Activated CD8-positive, alpha-beta memory T cell treated with anti-CD3 and anti-CD28 coated beads for 1 hour (primary cell): ENCODE measurements at places on chromosomes 1 and 21.

GRCh38 chr1:196410768-196411167 is 197.5 kb downstream of the KCNT2 start:
- no peak for DNase-seq

DNA sequence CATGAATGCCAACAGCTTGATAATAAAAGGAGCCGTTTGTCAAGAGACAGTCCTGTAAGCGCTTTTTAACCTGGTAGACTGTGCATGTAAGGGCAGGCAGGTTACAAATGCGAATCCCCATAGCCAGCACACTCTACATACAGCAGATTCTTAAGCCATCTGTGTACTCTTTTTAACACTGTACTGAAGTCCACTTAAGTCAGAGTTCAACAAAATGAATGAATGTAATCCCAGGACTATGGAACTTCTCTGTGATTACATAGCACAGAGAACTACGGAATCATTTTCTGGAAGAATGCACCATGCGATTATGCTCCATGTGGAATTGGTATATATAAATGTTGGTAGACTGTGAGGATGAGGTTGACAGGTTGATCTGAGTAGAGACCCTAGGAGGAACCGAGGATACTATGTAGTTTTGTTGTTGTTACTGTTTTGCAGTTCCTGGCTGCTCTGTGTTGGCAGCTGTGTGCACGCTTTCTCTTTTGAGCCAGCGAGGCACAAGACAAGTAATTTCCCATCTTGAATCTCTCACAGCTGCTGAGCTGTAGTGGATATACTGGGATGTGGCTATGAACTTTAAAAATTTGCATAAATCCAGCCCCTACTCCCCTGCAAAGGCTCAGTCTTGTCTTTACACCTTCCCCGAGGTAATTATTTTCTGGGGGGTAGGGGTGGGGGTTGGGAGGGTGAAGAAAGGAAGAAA is 21.9 kb downstream of the LRRC8D start:
- DNase-seq = no peak

DNA sequence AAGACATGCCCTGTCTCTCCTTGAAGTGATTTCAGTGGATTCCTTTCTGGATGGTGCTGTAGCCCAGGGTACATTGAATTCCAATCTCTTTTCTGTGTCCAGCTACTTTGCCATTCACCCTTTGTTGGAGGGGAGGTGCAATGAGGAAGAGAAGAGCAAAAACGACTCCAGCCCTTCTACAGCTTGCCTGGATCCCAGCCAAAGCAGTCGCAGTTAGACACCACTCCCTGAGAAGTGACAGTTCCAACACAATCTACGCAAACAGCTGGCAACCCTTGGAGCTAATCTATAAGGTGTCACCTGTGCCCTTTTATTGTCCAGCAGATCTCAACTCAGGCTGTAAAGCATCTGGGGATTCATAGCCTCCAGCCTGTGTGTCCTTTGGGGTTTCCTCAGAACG is 4.6 kb downstream of the CD244 start:
- DNase-seq = no peak

DNA sequence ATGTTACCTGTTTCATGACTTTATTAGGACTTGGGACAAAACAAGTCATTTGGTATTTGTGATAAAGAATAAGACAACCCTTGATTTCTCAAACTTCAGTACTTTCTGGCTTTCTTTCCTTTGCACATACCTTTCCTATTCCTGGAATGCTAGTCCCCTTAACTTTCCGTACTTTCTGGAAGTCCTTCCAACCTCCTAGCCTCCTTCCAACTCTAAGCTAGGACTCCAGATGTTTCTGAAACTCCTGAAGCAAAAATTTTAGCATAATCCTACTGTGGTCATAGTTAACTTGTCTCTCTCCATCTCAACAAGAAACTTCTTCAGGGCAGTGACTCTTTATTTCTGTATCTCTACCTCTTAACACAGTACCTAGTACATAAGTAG is 19.8 kb upstream of the C1orf105 start:
- DNase-seq = no peak

DNA sequence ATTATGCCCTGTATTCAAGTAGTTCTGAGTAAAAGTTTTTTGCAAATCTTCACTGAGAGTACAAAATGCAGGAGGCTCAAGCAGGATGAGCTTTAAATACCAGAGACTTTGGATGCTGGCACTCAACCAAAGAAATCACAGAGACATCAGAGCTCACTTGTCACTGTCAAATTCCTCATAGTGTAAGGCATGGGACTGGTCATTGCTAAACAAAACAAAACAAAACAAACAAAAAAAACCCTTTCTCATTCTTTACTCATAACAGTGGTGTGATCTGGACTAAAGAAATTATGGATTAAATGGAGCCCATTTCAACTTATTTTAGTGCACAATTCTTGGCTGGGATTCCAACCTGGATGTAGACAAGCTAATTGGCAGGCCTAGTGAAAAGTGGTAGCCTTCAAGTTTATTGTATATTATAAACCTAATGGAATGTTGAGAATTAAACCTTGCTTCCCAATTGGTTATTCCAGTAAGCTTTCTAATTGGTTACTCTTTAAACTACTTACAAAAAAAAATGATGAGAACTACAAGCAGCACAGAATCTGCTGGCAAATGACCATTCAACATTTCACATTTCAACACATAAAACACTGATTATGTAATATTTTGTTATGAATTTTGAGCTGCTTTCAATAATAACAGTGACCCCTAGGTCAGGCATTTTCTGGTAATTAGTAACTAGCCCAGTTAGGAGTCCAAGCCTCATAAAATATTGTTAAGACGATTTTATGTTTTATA is 30.6 kb upstream of the NEK7 start:
- no peak for DNase-seq

- no peak for DNase-seq
Observed at GRCh38 chr1:229130028-229130668, 140.8 kb upstream of the RAB4A start.

DNA sequence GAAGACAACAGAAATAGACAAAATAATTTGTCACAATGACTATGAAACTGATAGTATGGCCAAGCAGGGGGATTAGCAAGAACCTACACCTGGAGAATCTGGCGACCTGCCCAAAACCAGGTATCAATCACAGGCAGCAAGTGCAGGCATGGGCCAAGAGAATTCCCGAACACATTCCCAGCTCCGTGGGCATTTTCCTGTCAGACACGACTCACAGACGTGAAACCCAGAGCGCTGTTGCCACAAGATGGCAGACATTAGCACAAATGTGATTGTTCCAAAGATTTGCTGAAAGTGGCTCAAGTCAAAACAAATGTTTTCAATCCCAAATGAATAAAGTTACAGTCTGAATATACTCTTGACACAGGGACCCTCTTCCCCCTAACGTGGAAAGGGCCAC is 36.8 kb downstream of the HLCS start:
- no peak for DNase-seq

- no peak for DNase-seq
Observed at GRCh38 chr1:227934476-227935313, 13.0 kb downstream of the WNT9A start.

DNA sequence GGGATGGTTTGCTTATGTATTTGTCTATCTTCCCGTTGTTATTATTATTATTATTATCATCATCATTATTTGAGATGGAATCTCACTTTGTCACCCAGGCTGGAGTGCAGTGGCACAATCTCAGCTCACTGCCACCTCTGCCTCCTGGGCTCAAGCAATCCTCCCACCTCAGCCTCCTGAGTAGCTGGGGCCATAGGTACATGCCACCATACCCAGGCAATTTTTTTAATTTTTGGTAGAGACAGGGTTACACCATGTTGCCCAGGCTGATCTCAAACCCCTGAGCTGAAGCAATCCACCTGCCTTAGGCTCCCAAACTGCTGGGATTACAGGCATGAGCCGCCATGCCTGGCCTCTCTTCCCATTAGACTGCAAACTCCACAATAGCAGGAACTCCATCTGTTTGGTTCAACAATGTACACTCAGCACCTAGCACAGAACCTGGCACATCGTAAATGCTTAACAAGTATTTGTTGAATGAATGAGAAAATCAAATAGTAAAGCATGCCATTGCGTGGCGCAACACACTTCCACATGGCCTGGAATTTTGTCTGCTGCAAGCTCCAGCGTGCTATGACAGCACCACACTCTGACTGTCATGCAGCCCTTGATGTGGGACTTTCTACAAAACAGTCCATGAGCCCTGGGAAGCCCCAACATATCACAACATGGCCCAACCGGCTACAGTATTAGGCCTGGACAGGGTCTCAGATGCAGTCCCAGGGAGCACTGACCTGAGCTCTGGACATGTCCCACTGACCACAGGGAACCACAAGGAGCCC is 3.8 kb upstream of the TINAGL1 start:
- no peak for DNase-seq

DNA sequence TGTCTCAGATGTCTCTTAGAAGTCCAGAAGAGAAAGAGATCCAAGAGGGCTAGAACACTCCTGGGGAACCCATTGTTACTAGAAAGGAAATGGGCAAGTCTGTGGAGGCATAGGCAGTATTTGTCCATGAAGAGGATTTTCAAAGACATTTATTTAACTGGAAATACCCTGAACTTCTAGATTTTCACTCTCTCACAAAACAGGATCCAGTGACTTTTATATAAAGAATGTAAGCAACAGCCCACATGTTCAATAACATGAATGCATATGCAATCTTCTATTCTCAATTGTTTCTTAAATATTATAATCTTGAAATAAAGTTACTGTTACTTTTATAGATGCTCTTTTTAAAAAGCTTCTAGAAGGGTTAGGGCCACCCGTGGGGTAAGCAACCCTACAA is 53.4 kb downstream of the TBX15 start:
- DNase-seq = no peak

- no peak for DNase-seq
Observed at GRCh38 chr1:215276582-215276981, 194.0 kb downstream of the KCNK2 start.

DNA sequence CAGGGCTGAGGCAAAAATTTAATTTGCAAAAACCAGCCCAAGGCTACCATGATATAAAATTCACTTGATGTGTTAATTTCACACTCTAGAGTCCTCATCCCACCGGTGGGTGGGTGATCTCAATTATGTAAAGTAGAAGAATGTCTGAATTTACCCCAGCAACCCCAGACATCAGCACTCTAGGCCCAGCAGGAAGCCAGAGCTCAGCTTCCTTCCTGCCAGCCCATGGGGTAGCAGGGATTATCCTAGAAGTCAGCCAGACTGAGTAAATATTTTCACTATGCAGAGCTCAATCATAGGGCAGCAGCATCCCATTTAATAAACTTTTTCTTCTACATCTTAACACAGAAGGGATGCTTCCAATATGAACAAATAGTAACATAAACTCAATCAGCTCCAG is 71.0 kb downstream of the SIPA1L2 start:
- no peak for DNase-seq

- no peak for DNase-seq
Observed at GRCh38 chr1:23150125-23150524, 18.5 kb downstream of the LUZP1 start.

- no peak for DNase-seq
Observed at GRCh38 chr1:52996653-52997052, 65.4 kb upstream of the PODN start.

- DNase-seq = no peak
Observed at GRCh38 chr1:205346956-205347574, 9.7 kb downstream of the KLHDC8A start.

- DNase-seq = no peak
Observed at GRCh38 chr1:207309745-207310273, 11.7 kb upstream of the CD55 start.

DNA sequence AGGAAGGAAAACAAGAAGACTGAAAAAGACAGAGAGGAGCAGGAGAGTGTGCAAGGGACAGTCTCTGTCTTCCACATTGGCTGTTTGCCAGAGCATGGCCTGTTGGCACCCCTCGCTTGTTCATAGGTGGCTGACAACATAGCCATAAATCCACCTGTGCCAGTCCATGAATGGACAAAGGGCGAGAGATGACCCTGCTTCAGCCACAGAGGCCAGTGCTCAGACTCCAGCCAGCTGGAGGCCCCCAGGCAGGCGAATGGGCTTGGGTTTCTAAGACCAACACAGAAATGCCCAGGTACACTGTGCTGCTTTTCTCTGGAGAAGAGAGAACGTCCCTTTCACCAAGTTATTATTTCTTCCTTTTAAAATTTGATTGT is 60.6 kb downstream of the RIPK4 start:
- DNase-seq = no peak

DNA sequence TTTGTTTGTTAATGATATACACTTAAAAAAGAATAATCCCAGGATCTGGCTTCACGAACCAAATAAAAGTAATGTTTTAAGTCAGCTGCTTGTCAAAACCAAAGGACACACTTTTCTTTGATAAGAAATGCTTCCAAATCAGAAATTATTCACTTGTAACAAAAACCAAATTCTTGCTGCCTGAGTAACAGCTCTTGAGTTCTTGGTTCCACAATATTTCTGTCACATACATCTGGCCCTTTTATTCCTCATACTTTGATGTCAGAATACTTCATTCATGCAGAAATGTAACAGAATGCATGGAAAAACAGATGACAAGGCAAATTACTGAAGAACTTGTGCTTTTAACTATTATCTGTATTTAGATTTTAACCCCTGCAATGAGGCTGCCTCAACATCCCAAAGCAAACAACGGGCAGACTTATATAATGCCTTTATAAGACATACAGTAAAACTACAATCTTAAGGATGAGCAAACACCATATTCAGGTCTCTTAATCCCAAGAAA is 1.5 kb downstream of the VAMP4 start:
- no peak for DNase-seq

DNA sequence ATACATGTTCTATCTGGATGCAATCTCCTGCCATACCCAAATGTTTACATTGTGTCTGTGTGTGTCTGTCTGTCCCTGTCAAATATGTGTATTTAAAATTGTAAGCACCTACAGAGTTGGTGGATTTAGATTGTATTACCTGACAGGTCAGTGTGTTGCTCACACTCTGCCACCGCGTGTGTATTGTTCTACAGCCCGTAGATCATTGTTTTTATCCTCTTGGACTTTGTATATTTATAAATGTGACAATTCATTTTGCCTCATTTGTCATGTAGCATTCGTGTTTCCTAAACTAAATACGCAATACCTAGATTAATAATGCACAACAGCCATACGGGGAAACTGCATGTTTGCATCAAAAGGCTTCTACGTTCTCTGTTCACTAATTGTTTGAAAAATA is 634 bp downstream of the ALG14 start:
- DNase-seq = no peak

DNA sequence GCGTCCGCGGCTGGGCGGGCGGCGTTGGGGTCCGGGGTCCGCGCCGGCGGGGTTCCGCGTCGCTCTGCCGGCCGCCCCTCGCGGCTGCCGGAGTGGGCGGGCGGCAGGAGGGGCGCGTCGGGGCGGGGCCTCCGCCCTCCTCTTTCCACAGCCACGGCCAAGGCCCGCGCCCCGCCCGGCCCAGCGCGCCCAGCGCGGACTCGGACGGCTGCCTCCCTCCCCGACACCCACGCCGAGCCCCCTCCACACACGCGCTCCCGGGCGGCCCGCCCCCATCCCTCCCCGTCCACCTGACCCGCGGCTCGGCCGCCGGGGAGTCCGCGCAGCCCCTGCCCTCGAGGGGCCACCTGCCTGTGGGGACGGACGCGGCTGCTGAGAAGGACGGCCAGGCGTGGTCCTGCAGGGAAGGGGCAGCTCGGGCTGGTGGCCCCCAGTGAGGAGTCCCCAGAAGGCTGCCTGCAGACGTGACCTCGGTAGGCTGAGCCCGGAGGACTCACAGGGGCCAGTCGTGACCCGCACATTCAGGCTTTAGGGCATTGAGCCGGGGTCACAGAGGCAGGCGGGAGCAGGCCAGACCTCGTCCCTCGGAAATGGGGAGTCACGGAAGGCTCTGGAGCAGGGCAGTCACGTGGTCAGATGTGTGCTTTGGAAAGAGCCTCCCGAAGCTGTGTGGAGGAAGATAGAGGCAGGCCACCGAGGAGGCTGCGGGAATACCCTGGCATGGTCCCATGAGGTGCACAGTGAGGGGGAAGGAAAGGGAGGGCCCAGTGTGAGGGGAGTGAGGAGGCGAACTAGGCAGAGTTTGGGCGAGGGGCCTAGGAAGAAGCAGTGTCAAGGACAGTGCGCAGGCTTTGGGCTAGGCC is at the start of gene COL8A2:
Gene COL8A2, minus strand, starts transcription at position 94 of the 863 bp plus-strand sequence. CDS start 24,980 bp downstream, outside the sequence.
- DNase-seq = no peak
